ENCODE measurements at places on chromosomes 2 and 18.

DNA sequence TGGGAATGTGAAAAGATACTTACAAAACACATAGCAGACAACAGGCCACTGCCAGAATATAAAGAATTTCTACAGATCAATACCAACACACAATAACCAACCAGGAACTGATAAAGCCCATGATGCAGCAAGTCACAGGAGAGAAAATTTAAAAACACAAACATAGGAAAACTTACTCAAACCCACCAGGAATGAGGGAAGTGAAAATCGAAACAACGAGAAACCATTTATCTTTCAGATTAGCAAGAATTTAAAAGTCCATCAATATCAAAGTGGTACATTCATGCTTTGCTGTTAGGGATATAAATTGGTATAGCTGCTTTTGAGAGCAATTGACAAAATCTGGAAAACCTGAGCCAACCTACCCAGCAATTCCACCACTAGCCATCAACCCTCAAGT lies 27.6 kb downstream of the B4GALT6 start:
- no peak for DNase-seq

- DNase-seq, result no peak
Measured at GRCh38 chr2:33100921-33101320, 154.2 kb downstream of the LTBP1 start.

- no peak for DNase-seq
Measured at GRCh38 chr2:238475566-238475965, 48.8 kb downstream of the ASB1 start.

- DNase-seq, result no peak
Measured at GRCh38 chr2:195555971-195556370, 101.1 kb upstream of the SLC39A10 start.

- DNase-seq, result no peak
Measured at GRCh38 chr2:85704038-85704437, 9.9 kb downstream of the GNLY start.

DNA sequence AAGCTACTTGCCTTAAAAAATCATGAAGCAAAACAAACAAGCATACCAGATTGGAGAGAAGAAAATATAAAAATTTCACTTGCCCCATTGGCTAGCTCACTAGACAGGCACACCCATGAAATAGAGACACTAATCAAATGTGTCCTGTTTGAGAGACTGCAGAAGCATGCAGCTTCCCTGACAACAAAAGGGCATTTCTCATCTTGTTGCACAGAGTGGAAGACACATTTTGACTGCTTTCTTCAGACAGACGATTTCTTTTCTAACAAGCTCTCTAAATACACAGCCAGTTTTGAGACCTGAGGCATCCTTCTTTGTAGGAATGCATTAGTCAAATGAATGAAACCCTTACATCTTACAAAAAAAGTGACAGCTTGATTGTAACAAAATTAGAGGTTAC lies 1558.6 kb upstream of the NXPH2 start:
- DNase-seq, result no peak

DNA sequence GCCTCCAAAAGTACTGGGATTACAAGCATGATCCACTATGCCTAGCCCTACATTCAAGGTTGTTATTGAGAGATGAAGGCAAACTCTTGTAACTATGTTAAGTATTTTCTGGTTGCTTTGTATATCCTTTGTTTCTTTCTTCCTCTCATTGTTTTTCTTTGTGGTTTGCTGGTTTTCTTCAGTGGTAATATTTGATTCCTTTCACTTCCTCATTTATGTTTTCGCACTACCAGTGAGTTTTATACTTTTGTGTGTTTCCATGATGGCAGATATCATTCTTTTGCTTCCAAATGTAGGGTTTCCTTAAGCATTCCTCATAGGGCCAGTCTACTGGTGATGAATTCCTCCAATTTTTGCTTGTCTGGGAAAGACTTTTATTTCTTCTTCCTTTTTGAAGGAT lies 90.2 kb downstream of the NCK2 start:
- DNase-seq, result no peak

Data from activated naive CD4-positive, alpha-beta T cell treated with anti-CD3 and anti-CD28 coated beads for 36 hours (primary cell).